ENCODE measurements at places on chromosomes 16 and 17.

- DNase-seq = no peak
Measured at GRCh38 chr16:87173294-87173893, 143.8 kb downstream of the C16orf95 start.

DNA sequence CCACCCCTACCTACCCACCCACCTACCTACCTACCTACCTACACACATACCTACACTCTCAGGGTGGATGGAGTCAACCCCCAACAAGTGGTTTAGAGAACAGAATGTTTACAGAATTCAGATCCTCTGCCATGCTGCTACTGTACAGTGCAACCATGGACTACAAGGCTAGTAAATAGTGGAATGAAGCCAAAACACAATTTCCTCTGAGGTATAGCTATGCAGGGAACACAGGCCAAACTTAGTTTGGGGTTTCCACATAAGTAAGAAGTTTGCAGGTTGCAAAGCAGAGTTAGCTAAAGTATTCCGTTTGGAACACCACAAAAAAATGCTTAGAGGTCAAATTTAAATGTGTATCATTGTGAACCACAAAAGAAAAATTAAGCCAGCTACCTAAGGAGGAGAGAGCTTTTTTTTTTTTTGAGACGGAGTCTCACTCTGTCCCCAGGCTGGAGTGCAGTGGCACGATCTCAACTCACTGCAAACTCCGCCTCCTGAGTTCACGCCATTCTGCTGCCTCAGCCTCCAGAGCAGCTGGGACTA is 2.7 kb upstream of the AP1G1 start:
- DNase-seq = no peak

- no peak for DNase-seq
Measured at GRCh38 chr16:78209951-78210661, 110.7 kb downstream of the WWOX start.

DNA sequence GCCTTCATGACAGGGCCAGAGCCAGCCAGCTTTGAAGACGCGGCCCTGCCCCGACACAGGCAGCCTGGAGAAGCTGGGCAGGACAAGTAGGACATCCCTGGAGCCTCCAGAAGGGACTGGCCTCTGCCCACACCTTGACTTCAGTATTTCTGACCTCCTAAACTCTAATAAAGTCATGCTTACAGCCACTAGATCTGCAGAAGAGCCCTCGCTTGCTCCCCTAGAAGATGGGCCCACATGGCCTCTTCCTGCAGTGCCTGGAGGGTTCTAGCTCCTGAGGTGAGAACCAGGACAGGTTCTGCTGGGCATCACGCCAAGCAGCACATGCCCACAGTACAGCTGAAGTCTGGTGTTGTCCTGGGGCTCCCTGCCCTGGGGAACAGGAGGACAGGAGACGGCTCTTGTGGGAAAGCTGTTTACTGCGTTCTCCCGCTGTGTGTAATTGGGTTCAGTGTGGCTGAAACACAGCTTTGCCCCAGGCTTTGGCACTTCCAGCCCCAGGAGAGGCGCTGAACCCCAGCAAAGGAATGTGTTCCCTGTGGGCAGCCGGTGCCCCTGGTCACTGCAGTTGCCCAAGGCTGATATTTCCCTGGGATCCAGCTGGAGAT is 2.6 kb downstream of the APRT start:
- no peak for DNase-seq

DNA sequence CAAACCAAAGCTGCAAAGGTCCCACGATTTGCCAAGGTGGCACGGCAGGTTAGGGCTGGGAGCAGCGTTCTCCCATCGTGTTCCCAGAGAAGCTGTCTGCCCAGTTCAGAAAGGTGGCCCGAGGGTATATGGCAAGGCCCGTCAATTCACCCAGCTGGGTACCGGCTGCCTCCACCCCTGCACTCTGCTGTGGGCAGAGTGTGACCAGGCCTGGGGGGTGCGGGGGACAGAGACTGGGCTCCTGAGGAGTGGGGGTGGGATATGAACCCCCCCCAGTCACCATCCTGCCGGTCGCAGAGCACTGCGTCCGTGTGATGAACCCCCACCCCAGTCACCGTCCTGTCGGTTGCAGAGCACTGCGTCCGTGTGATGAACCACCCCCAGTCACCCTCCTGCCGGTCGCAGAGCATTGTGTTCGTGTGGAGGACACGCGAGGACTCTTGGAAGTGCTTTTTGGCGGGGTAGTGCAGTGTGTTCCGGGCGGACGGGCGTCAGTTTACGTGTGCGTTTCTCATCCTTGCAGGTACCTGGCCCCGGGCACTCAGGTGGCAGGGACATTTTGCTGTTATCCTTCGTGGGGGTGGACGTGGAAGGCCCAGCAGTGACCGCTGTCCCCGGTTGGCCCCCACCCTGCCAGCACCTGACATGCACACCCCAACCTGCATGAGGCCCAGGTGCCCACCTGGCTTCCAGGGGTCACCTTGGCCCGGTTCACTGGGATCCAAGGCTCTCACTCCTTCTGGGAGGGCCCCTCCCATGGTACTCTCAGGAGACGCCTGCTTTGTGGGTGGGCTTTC is 2.7 kb upstream of the FASN start:
- no peak for DNase-seq

GRCh38 chr16:90083139-90083538 is 6.0 kb upstream of the PRDM7 start:
- no peak for DNase-seq

DNA sequence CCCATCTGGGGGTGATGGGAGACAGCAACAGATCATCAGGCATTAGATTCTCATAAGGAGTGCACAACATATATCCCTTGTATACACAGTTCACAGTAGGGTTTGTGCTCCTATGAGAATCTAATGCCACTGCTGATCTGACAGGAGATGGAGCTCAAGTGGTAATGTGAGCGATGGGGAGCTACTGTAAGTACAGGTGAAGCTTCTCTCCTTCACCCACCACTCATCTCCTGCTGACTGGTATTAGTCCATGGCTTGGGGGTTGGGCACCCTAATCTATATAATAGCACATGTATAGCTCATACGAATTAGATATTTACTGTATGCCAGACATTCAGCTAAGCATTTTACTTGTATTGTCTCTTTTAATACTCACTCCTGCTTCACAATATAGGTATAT is 101.7 kb downstream of the MAP2K6 start:
- no peak for DNase-seq

DNA sequence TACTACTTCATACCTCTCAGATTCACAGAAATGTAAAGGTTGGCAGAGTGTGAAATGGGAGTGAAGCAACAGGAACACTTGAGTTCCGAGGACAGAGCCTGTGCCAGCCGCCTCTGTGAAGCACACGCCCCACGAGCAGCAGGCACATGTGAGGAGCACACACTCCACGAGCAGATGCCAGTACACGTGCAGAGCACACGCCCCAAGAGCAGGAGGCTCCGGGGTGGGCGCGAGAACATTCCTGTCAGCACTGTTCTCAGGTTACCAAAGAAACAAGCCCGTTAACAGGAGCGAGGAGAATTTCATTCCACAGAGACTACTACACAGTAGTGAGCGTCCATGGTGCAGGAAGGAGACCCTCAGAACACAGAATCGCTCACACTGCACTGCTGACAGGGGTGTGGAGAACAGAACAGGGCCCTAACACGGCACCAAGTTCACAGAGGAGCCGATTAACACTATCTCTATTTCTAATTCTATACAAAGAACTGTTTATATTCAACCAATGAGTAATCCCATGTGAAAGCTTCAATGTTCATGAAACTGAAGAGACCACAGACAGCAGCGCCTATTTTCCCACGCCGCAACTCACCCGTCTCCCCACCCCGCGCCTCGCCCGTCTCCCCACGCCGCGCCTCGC is 40.1 kb downstream of the KLHDC4 start:
- DNase-seq = no peak

GRCh38 chr17:4492721-4493561 is 5.7 kb upstream of the SPNS2 start:
- DNase-seq = peak; percentile 21

GRCh38 chr17:66430846-66431795 is 128.7 kb downstream of the PRKCA start:
- DNase-seq = no peak

GRCh38 chr17:46983782-46984181 is 4.7 kb upstream of the RPRML start:
- DNase-seq = no peak

DNA sequence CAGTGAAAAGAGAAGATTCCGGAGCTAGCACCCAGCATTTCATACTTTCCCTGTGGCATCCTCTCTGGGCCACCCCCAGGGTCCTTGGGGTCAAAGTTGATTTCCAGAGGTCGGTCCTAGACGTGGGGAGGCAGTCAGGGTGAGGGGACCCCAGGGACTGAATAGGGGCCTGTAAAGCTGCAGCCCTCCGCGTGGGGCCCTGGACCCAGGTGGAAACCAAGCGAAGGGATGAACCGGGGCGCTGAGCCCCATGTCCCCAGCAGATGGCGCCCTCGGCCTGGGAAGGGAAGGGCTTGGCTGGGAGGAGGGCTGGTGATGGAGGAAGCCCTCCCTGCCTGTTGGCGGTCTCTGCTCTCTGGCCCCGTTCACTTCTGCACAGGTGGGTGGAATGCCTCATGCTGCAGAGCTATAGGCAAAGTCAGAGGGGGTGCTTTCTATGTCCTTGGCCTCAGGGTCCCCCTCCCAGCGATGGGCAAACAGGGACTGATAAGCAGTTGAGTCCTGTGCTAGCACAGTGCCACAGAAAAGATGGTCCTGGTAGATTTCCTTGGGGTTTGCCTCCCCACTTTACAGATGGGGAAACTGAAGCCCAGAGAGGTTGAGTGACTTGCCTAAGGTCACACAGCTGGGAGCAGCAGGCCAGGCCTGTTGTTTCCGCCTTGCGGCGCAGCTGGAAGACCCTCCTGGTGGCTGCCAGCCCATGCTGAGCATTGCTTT is 163.4 kb upstream of the CIBAR2 start:
- no peak for DNase-seq

GRCh38 chr16:89737341-89738071 is 16.2 kb downstream of the ZNF276 start:
- DNase-seq = no peak

- DNase-seq = no peak
Measured at GRCh38 chr16:49467540-49468372, 94.2 kb downstream of the C16orf78 start.

GRCh38 chr16:50539822-50540710 is 8.1 kb upstream of the NKD1 start:
- no peak for DNase-seq

DNA sequence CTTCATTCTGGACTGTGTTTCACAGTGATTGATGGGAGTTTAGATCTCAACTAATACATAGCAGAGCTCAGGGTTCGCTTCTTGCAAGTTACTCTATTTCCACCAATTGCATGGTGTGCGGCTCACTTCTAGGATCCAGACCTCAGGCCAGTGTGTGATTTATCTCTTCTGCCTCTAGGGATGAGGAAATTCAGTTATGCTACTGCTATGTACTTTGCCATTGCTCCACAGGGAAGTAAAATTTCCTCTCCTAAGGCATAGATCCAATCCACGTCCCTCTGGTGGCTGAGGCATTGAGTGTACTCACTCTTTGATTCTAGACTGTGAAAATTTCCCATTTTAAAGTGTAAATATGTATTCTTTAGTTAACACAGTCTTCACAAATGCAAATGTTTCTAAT is 214.1 kb downstream of the HS3ST3B1 start:
- DNase-seq = no peak

GRCh38 chr16:5415123-5415522 is 317.5 kb upstream of the EEF2KMT start:
- DNase-seq = no peak

Data from T1000 (cell line).